ENCODE measurements at places on chromosomes 6 and 20.

DNA sequence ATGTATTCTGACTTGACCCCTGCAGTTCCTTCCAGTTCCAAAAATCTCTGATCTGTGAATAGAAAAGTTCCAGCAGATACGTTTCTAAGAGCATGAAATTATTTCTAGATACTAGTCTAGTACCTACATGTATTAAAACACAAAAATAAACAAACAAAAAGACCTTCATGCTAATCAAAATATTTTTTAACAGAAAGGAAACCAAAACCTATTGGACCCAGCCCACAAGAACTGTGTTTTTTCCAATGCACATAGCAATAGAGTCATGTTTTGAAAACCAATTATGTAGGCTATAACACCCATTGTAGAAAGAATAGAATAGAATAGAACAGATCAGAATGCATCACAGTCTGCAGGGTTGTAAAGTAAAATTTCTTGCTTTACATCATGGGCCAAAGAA lies 158.6 kb upstream of the TNFAIP3 start:
- DNase-seq: no peak

- DNase-seq: no peak
Observed at GRCh38 chr6:148509119-148509799, 166.6 kb downstream of the SASH1 start.

DNA sequence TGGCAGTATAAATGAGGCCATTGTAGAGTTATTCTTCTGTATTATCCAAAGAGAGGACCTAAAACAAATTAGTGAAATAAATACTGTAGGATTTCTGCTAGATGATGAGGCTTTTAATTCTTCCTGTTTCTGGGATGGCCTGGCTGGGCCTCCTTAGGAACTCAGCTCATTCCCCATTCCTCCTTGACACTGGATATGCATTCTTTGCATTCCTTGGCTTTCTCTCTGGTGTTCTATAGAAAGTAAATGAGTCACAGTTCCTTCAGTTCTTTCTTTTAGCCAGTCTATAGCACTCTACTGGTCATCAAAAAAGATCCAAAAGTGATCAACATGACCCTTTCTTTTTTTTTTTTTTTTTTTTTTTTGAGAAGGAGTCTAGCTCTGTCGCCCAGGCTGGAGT lies 8.6 kb downstream of the OR10C1 start:
- peak; percentile 60 for DNase-seq

GRCh38 chr6:21800948-21801438 lies 207.4 kb downstream of the SOX4 start:
- DNase-seq: no peak

GRCh38 chr6:113343940-113344339 lies 513.2 kb upstream of the MARCKS start:
- no peak for DNase-seq

GRCh38 chr20:18589941-18590674 lies 2.3 kb downstream of the DTD1 start:
- DNase-seq: no peak

DNA sequence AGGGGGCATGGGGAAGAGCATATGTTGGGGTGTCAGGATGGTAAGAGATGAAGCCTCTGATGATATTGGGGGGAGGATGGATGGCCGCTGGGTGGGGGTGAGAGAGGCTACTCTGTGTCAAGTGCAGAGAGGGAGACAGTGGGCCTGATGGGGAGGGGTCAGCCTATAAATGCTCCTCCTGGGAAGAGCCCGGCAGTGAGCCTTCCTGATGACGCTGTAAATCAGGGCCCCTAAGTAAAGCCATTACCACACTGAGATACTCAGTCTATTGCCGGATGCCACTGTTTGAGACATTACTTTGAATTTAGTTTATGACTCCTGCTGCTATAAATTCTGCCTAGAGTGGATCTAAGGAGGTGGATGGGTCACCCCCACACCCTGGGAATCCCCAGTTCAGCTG lies 28.1 kb downstream of the LRFN2 start:
- DNase-seq: no peak

DNA sequence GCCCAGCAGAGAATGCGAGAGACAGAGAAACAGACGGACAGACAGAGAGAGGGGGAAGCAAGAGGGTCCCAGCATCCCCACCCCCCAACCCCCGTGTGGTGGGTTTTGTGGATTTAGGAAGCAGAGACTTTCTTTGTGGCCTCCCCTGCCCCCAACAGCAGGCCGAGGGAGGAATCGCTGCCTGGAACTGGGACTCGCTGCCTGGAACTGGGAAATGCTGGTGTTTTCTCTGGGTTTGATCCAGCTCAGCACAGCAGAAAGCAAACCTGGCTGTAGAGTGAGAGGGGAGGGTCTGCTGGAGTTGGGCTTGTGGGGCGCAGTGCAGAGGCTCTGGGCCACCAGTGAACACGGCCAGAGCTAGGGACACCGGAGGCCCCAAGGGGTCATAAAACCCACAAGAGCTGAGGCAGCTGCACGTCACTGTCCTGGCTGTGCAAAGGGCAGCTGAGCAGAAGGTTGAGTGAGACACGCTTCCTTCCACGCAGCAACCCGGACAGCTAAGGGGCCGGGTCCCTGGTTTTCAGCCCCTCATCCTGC lies 181.8 kb downstream of the TAF4 start:
- no peak for DNase-seq

GRCh38 chr20:41632896-41633295 lies 14.7 kb upstream of the CHD6 start:
- no peak for DNase-seq

DNA sequence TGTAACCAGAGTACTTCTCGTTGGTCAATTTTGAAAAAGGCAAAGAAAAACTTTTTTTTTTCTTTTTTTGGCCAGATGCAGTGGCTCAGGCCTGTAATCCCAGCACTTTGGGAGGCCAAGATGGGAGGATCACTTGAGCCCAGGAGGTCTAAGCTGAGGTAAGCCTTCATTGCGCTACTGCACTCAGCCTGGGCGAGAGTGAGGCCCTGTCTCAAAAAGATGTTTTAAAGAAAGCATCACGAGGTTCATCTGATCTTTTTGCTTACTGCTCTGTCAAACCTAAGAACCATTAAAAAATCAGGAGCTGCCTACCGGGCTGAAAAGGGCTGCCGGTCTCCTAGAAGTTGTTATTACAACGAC lies 607 bp downstream of the LYRM2 start:
- DNase-seq: no peak

DNA sequence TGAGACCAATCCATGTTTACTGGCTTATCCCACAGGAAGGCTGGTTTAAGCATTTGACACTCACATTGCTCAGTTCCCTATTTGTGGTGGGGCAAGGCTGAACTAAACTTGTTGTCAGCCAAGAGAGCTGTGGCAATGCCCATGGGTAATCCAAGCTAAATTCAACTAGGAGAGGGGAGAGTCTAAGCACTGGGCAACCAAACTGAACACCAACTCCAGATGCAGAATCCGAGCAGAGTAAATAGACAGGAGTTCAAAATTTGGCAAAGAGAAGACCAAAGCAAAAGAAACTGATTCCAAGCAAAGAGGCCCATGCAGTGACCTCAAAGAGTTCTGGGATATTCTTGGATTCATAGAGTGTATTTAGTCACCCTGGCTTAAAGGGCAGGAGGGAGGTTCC lies 106.5 kb upstream of the NT5E start:
- no peak for DNase-seq

DNA sequence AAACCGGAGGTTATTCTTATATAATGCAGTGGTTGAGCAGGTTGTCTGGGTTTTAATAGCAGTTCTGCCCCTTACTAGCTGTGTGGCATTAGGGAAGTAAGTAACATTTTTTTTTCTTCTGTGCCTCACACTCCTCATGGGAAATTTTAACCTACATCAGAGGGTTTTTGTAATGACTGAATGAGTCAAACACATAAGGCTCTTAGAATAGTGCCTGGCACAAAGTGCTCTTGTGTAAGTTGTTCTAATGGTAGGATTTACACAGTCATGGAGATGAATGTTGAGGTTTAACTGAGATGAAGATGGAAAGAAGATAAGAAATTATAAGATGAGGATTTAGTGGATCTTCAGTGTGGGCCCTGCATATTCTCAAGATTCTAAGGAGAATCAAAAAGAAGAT lies 68.4 kb upstream of the PHIP start:
- no peak for DNase-seq

- DNase-seq: no peak
Observed at GRCh38 chr6:113184291-113184690, 672.9 kb upstream of the MARCKS start.

DNA sequence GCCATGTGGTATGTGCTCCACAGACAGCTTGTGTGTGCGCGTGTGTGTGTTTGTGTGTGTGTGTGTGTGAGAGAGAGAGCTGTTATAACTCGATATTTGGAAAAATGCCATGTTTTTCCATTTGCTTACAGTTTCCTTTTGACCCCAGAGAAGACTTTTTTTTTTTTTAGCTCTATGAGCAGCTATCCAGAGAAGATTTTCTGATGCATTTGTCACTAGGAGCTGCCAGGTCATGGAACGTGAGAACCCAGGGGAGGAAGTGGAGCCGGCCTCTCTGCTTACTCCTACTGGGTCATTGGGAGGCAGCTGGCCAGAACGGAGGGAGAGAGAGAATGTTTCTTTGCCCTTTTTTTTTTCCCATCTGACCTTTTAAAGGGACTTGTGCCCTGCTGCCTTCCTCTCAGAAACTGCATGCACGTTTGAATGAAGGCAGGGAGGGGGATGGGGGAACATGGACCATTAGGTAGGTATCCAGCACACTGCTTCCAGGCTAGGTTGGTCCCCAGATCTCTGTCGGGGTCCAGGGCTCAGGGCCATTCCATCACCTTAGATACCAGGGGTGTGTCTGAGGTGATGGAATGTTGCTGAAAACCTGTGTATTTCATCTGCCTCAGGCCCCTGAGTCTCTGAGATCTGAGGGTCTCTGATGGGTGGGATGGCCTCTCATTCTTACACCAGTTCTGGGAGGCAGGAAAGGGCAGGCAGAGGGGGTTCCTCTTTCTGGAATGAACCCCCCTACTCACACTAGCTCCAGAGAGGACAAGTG lies 11.2 kb upstream of the MRPS18A start:
- DNase-seq: no peak

DNA sequence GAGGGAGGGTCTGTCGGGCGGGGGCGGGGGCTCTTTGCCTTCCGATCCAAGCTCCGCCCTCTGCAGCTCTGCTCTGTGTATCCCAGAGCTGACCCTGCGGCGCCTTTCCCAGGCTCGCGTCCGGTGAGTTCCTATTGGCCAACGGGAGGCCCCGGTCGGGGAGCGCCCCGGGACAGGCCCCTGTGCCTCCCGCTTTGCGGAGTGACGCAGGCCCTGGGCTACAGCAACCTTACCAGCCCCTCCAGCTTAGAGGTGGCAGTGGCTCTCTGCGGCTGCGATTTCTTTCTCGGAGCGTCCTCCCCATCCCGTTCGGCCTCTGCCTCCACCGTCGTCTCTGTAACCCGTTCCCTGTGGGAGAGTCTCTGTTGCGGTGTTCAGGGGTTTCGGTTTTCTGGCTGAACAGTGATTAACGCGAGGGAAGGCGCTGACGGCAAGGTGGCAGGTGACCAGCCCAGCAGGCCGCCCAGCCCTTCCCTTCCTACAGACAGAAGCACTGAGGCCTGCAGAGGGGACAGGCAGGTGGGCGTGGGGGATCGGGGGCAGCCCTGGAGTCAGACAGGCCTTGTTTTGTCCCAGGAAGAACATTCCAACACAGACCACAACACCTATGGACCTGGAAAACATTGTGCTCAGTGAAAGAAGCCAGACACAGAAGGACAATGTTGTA lies 18.1 kb upstream of the CEBPB start:
- no peak for DNase-seq

- DNase-seq: no peak
Observed at GRCh38 chr20:15318682-15319081, 981.3 kb upstream of the FLRT3 start.

DNA sequence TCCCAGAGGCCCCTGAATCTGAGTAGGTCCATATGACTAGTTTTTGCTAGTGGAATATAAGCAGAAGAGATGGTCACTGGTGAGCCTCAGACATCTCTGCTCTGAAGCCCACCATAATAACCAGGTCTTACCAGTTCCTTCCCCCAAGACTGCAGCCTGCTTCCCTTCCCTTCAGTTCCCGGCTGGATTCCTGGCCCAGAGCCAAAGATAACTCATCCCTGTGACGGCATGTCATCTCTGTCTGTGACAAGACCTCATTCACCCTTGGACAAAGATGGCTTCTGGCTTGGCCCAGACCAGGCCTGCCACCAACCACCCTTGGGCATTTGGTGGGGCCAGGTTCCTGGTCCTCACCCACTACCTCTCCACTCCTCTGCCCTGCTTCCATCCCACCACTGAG lies 145.5 kb upstream of the TOP1 start:
- no peak for DNase-seq

DNA sequence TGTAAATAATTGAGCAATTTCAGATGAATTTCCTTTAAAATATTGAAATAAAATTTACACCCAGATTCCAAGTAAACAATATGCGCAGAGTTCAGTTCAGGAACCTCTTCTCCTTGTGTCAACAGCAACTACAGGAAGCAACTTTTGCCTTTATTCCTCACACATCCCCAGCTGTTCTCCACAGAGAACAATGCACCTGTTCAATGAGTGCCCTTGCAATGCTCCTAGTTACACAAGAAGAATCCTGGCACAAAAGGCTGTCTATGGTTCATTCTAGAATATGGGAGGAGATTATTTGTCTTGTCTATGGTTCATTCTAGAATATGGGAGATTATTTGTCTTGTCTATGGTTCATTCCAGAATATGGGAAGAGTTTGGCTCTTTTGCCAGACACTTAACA lies 454.9 kb downstream of the BTBD3 start:
- no peak for DNase-seq

GRCh38 chr20:25394996-25395395 lies 4.4 kb upstream of the ABHD12 start:
- no peak for DNase-seq

- DNase-seq: no peak
Observed at GRCh38 chr20:24317224-24317623, 152.2 kb upstream of the SYNDIG1 start.

DNA sequence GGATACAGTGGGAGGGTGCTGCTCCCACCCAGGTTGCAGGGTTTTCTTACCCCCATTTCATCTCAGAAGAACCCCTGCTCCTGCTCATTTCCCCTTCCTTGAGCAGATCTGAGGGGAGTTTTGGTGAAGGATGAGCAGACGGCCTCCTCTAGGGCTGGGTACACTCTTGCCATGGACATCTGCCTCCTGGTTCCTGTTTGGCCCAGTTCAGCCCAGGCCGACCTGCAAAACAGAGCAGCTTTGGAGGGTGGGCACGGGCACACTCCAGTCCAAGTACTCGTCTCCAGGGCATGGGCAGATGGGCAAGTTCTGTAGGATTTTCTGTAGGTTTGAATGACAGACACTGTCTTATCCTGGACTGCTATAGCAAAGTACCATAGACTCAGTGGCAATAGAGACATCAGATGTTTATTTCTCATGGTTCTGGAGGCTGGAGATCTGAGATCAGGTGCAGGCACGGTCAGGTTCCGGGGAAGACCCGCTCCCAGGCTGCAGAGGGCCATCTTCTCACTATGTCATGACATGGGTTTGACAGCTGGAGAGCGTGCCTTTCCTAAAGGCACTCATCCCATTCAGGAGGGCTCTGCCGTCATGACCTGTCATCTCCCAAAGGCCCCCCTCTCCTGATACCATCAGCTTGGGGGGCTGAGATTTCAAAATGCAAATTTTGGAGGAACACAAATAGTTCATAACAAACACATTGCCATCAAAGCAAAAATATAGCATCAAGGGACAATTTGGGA lies 6.2 kb downstream of the NPBWR2 start:
- no peak for DNase-seq
